ENCODE measurements at places on chromosomes 5 and 9.

GRCh38 chr9:76905791-76906646 is at the start of gene PRUNE2:
Gene PRUNE2, minus strand, starts transcription at chr9:76906114. Its CDS starts 151 bp downstream, at chr9:76905963.
- DNase-seq: no peak

GRCh38 chr9:97752274-97752673 is 55.1 kb upstream of the XPA start:
- DNase-seq: no peak

DNA sequence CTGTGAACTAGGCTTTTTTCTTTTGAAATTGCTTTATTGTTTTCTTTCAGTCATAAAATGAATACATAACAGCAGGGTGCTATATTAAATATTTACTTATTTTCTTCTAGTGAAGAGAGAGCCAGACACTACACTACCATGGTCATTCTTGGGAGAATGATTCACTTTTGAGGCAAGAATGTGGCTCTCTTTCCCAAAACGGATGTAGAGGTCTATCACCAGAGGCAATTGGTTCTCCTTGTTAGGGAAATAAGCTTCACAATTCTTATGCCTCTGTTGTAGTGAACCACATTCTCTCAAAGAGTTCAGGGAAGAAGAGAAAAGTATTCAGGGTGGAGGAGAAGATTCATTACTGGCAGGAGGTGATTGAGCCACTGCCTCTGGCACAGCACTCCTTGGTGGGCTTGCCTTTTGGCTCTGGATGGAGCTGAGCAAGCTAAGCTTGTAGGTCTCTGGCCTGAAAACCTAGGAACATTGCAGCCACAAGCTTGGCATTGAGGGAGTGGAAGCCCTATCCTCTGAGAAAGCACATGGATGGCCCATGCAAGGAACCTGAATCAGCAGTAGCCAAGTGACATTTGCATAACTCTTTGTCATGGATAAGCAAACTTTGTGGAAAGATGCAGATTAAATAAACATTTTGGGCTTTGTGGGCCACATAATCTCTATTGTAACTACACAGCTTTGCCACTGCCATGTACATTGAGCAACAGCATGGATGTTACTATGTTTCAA is 179.0 kb upstream of the TNC start:
- DNase-seq: no peak

- DNase-seq: no peak
Observed at GRCh38 chr9:110939047-110939446, 99.2 kb downstream of the LPAR1 start.

- DNase-seq: no peak
Observed at GRCh38 chr5:160390787-160391696, 8.8 kb downstream of the FAM200C start.

Measured in stimulated activated CD4-positive, alpha-beta T cell treated with anti-CD3 and anti-CD28 coated beads, Interleukin-1b, Interleukin-23, amount 100 ng/mL, for 24 hours (primary cell).